EL (cell line): ENCODE measurements at places on chromosomes 6 and 20.

GRCh38 chr6:134523903-134524650, 206.2 kb upstream of the SGK1 start:
- DNase-seq: no peak

- no peak for DNase-seq
These were observed 5.1 kb upstream of the MRS2 start for GRCh38 chr6:24397631-24398030.

- no peak for DNase-seq
These were observed 88.7 kb upstream of the PRDM1 start for GRCh38 chr6:105997482-105997881.

DNA sequence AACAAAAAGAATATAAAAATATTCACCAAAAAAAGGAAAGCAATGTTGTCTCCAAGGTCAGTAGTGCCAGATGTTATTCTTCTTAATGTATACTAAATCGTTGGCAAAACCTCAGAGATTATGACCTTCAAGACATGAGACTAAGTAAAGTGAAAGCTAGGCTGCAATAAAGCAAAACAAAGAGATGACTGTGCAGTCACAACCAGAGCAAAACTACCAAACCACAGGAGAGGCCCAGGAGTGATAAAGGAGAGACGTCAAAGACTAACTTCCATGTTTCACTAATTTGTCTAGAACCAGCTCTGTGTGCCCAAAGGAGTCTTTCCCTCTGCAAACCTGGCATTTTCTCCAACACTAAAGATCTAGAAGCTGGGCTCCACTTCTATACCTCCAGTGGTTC, 155.9 kb upstream of the POU3F2 start:
- DNase-seq: no peak

DNA sequence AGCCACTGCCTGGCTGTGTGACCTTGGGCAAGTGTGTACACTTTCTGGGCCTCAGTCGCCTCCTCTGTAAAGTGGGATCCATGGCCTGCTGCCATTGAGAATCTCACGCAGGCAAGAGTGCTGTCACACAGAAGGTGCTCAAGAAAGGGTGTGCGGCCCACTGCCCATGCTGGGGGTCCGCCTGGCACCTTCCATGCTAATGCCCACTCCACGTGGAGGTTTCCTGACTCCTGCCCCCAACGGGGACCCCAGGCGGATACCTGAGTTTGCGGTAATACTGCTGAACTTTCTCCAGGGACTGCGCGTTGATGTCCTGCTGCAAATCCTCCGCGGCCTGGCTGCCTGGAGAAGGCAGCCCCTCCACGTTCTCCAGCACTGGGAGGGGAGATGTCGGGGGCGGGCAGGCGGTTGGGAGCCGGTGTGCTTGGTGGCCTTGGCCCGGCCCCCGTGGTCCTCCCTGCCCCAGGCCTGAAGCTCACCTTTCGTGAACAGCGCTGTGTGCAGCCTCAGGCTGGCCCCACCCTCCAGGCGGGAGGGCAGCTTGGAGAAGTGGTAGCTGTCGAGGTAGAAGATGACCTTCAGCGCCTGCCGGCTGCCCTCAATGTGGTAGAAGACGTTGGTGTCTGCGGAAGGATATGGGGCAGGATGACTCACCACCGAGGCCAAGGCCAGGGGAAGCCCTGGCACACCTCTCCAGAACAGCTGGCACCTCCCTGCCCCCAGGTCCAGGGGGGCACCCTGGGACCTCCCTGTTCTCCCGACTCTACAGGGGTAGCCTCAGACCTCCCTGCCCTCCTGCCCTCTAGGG, 195.6 kb downstream of the PREX1 start:
- no peak for DNase-seq

GRCh38 chr6:122476131-122476530, 4.5 kb upstream of the SERINC1 start:
- DNase-seq: peak; percentile 9

DNA sequence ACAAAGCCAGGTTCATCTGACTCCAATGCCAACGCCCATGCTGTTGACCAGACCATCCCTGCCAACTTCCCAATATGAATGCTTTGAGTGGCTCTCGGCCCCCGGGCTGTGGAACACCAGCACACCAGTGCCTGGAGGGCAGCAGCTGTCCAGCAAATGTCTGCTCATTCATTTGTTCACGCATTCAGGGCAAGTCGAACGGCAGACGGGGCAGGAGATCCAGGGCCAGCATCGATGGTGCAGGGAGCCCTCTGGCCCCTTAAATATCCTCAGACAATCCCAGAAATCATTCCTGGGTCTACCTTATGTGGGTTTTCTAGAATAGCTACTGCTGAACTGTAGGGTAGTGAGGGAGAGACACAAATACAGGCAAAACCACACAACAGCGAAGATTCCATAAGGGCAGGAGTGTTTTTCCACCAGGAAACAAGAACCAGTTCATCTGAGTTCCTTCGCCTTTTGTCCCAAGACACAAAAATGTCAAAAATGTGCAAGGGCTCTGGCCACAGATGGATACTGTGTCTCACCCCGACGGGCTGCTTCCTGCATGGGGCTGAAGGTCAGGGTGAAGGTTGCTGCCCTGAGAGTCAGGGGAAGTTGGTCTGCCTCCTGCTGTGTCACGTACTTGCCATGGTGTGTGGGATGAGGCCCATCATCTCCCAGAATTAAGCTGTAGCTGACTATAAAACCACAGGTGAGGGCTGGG, 15.5 kb downstream of the RIPOR3 start:
- peak; percentile 41 for DNase-seq

GRCh38 chr6:117265410-117266256, at the start of gene VGLL2:
Gene VGLL2 (plus strand): TSS chr6:117265558. CDS start chr6:117265764, 206 bp downstream.
- peak; percentile 57 for DNase-seq

GRCh38 chr6:112223070-112223861, 31.1 kb downstream of the LAMA4 start:
- DNase-seq: peak; percentile 87

DNA sequence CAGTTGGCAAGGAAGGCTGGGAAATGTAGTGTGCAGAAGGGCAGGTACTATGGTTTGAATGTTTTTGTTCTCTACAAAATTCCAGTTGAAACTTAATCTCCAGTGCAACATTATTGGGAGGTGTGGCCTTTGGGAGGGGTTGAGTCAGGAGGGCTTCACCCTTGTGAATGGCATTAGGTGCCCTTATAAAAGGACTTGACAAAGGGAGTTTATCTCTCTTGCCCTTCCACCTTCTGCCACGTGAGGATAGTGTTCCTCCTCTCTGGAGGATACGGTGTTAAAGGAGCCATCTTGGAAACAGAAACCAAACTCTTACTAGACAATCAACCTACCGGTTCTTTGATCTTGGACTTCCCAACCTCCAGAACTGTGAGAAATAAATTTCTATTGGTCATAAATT, 82.2 kb upstream of the LRFN2 start:
- no peak for DNase-seq

DNA sequence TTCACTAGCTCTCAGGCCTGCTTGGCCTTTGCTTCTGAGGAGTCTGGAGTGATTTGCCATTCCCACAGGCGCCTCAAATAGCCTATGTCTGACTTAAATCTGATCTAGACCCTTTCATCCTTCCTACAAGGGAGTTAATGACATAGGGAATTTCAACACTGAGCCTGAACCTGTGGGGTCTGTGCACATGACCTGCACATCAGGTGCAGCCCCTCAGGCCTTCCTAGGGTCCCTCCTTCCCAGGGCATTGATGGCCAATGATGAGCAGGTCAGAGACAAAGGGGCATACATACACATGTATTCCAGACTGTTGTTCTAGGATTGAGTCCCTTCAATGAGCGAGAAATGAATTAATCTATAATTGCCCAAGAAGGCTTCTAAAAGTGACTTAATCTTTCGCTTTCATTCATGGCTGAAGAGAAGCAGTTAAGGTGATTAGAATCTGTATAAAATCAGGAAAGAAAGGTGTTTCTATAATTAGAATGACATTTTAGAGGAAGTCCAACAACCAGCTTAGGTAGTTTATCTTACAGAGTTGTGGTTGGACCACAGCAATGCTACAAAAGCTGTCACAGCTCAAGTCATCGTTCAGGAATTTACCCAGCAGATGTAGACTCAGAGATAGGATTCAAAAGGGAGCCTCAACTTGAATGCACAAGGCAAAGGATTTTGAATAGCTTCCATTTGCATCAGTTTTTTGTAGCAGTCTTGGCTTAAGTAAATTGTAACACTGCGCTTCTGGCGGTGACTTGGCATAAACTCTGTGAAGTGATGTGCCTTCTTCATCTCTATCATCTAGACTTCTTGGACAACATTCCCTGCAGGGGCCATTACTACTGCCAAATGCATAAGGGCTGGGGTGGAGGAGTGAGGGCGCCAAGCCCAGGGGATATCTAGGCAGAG, 27.0 kb upstream of the TBC1D7 start:
- DNase-seq: peak; percentile 96

- DNase-seq: peak; percentile 48
These were observed 200.6 kb downstream of the GMPR start for GRCh38 chr6:16438718-16439591.
